ENCODE measurements at places on chromosomes 2 and 18. TPM values are rescaled to one million over a fixed set of nuclear protein-coding genes. Genes with fewer than 3 reads are reported as not detected.
A peak's percentile ranks its signal among the peaks of the same experiment; 100 is the strongest.

The EN1 gene
- total RNA-seq = not detected

DNA sequence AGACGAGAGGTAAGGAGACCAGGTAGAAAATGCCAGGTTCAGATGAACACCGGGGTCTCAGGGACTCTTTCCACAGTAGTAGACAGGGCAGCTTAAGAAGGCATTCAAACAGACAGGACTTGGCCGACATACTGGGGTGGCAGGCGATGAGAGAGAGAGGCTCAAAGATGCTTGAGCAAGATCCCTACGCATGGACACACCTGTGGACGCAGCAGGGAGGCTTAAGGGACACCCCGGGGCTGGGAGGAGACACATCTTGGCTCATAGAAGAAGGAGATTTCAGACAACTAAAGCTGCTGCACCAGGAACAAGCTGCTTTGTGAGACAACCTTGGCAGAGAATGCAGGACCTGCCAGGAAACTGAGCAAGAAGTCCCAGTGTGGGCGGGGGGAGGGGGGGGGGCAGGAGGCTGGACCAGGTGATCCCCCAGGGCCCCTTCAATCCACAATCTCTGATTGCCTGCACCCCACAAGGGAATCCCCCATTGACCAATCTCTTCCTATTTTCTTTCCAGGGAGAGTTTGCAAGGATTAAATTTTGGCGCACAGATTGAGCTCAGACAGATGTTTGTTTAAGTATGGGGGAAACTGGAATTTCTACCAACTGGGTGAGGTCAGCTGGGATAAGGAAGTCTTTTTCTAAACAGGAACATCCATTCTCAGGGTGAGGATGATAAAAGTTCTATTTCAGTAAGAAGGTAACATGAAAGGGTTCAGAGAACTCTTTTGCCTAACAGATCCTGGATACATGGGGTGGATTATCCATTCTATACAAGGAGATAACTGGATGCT, 400.7 kb downstream of the NBAS start:
- no peak for DNase-seq

The PARD3B gene
- total RNA-seq = 0.09 TPM

- DNase-seq = no peak
These were observed 314.8 kb downstream of the CDH2 start for GRCh38 chr18:27862041-27862682.

- no peak for DNase-seq
These were observed 1.5 kb upstream of the ZNF397 start for GRCh38 chr18:35239314-35239713.

The SLC9A4 gene
- total RNA-seq = 0.09 TPM

The CHRND gene
- total RNA-seq = not detected

The IL36RN gene
- total RNA-seq = not detected

- no peak for DNase-seq
These were observed 3.2 kb upstream of the NEMP2 start for GRCh38 chr2:190537765-190538164.

DNA sequence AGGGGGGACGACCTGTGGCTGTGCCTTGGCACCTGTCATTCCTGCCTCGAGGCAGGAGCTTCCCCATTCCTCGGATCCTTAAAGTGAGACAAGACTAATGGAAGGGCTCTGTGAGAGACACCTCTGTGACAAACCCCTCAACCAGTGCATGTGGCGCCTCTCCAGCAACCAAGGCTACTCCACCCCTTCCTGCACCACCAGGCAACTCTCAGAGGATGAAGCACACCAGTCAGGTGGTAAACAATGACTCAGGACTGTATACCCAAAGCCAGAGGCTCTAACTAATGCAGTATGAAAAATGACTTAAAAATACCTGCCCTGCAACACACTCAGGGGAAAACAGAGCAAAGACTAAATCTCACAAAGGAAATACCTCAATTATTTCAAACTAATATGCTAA, 136.9 kb downstream of the UXS1 start:
- DNase-seq = peak; percentile 30

DNA sequence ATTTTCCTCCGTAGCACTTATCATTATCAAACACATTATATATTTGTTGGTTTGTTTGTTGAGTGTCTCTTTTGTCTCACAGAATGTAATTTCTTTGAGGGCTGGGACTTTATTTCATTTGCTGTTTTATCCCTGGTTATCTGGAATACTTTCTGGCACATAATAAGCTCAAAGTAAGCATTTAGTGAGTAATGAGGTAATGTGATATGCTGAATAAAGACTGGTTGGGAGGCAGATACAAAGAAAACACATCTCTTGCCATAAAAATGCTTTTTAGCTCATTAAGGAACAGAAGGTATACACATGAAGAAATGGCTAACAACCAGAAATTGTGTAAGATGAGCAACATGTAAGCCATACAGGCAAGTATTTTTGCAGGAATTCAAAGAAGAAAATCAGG, 1411.8 kb downstream of the LRP1B start:
- no peak for DNase-seq

DNA sequence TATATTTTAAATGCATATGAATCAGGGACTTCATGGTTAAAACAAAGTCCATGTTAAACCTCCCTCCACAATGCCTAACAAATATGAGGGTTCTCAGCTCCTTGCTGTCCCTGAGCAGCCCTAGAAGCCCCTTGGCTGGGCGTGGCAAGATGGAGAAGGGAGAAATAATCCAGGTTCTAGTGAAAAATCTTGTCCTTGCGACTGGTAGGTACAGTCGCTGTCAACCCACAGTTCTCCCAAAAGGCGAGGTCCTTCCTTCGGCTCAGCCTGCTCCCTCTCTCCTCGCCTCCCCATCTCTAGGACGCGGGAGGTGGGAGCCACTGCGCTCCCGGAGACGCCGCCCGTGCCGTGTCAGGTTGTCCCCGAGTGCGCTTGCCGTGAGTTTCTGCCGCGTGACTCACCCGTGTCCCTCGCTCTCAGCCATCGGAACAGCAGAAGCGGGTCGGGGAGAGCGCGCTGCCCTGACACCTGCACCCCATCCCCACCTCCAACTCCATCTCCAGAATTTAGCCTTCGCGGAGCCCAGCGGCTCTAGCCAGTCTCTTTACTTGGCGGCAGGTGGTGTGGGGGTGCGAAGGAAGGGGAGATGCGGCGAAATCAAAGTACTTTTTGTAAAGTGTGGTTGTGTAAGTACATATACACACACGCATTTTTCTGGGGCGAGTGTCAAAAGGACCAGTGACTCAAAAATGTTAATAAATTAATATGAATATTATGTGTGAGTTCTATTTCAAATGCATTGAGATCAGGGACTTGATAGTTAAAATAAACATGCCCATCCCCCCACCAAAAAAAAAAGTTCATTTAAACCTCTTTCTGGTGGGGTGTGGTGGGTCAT, 65.1 kb upstream of the TMEM17 start:
- no peak for DNase-seq

The SFTPB gene
- not detected for total RNA-seq

GRCh38 chr2:125643128-125643527, 1012.8 kb upstream of the GYPC start:
- no peak for DNase-seq

GRCh38 chr2:106624787-106625380, 137.7 kb downstream of the CD8B2 start:
- no peak for DNase-seq

The AOX1 gene
- not detected for total RNA-seq

The TRIB2 gene
- 3.9 TPM for total RNA-seq

- DNase-seq = no peak
These were observed 196.8 kb upstream of the SESTD1 start for GRCh38 chr2:179461420-179461819.
